ENCODE measurements at places on chromosomes 12 and 14. TPM values are rescaled to one million over a fixed set of nuclear protein-coding genes. Genes with fewer than 3 reads are reported as not detected.

- no peak for DNase-seq
These were observed 24.4 kb downstream of the PRORP start for GRCh38 chr14:35146711-35147149.

The ACRBP gene
- total RNA-seq, result 3.4 TPM

The PSMC6 gene
- 110 TPM for total RNA-seq

GRCh38 chr12:42104784-42105183 is 39.9 kb downstream of the GXYLT1 start:
- DNase-seq, result no peak

GRCh38 chr12:67910360-67911274 is 78.6 kb upstream of the IFNG-AS1 start:
- DNase-seq, result no peak
